ENCODE measurements at places on chromosomes 5 and 9.

- DNase-seq: no peak
Observed at GRCh38 chr9:1879501-1879900, 135.6 kb upstream of the SMARCA2 start.

GRCh38 chr5:136028090-136028489 is 698 bp upstream of the TGFBI start:
- peak; percentile 22 for DNase-seq

DNA sequence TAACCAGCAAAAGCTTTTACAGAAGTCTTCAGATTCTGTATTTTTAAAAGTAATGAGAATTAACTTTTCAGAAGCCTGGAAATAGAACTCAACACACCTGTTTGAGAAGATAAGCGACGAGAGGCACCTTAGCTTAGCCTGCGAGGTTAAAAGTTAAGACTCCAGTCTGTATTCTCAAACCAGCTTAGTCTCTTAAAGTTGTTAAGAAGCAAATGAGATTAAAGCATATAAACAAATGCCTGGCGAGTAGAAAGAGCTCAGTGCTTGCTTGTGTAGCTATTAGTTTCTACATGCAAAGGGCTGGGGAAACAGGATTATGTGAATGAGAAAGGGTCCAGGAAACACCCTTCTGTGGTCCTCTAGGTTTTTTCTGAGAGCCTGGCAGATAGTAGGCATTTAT is 51.7 kb downstream of the MTAP start:
- no peak for DNase-seq

- no peak for DNase-seq
Observed at GRCh38 chr5:158819095-158819494, 280.6 kb downstream of the EBF1 start.

- no peak for DNase-seq
Observed at GRCh38 chr9:132324425-132324824, 30.4 kb downstream of the SETX start.

DNA sequence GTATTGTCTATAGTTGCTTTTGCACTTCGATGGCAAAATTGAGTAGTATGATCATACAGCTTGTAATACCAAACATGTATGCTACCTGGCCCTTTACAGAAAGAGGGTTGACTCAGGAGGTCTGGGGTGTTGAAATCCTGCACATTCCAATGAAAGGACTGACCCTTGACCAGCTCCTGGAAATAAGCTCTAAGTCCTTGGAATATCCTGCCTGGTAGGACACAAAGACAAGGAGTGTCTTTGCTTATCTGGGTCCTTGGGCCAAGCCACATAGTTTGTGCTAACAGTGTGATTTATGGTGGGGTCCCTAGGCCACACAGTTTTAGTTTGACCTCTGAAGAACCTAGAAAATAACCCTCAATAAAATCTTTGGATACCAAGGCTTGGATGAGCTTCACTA is 89.3 kb upstream of the FTMT start:
- DNase-seq: no peak

GRCh38 chr5:132884548-132884947 is 11.1 kb downstream of the LEAP2 start:
- DNase-seq: no peak

DNA sequence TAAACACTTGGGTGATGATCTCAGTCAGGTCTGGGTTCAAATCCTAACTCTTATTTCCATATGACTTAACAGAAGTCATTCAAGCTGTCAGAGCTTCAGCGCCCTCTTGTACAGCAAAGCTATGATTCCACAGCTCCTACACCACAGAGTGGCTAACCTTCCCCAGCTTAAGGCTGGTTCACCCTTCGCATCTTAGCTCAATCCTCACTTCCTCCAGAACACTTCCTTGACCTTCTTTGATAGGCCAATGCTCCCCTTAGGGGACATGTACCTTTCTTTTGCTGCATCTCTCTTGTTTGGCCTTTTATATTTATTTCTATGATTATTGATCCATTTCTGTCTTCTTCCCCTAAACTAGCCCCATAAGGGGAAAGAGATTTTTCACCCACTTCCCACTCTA is 57.0 kb downstream of the RASEF start:
- DNase-seq: no peak

GRCh38 chr9:29422438-29422837 is 1849.2 kb upstream of the C9orf72 start:
- DNase-seq: no peak

GRCh38 chr5:68344447-68345111 is 129.0 kb downstream of the PIK3R1 start:
- peak; percentile 28 for DNase-seq

DNA sequence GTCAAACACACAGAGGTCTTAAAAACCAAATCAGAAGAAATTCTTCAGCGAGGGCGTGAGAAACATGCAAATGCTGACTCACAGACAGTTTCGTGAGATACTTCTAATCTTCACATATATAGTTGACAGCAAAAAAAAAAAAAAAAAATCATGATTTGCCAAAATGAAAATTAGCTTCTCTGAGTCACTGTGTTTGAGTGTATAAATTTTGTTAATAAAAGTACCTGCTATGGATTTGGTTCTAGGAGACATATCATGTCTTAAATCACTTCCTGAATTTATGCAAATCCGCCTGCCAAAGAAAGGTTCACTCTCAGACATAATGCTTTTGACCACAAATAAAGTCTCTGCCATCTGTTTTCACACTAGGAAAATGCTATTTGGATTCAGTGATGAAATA is 114.3 kb downstream of the SLC1A3 start:
- DNase-seq: no peak

Data from NCI-H69 (cell line).